ENCODE measurements at places on chromosomes 7 and 10. TPM values are rescaled to one million over a fixed set of nuclear protein-coding genes. Genes with fewer than 3 reads are reported as not detected.

The ZNF503 gene
- 4.7 TPM for total RNA-seq

DNA sequence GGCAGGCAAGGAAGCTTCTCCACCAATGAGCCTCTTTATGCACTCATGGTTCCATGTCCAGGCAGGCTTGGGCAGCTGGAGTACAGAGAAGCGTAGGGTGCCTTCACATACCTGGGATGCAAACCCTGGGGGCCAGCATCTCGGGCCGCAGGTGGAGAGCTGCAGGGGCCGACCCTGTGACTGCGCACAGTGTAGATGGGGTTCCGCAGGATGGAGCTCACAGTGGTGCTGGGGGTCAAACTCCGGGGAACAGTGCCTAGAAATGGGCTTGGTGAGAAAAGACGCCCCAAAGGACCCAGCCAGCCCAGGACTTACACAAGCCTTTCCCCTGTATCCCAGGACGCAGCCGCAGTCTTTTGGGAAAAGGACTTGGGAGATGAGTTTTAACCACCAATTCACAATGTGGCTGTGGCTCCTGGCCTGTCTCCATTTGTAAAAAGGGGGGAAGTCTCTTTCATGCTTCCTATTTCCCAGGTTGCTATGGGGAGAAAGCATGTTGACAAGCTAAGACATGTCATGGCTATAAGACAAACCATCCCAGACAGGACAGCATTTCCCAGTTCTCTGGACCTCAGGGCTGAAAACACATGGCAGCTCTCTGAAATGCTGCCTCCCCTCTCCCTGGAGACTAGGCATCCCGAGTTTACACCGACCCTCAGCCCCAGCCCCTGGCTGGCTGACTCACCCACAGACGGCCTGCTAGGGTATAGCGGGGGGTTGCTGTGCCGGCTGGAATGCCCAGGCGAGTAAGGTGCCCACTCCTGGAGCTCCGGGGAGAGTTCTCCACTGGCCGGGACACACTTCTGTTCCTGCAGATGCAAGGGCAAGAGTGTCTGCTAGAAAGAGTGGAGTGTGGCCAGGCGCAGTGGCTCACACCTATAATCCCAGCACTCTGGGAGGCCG, 107.1 kb downstream of the DLG5 start:
- peak; percentile 82 for ATAC-seq

DNA sequence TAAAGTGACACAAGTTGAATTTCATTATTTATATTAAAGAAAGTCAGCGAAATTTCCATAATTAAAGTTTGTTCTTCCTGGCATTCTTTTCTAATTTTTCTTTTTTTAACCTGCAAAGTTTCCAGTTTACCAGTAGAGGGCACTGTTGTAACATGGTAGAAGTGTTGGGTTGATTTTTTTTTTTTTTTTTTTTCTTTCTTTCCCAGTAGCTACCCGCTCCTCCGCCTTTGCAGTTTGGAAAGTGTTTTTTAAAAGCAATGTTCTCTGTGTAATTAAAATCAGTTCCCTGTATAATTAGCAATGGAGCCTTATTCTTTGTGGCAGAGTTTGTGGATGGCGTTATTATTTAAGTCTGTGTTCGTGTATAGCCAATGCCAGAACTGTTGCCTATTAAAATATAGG, 53.7 kb downstream of the TAF3 start:
- ATAC-seq: no peak

DNA sequence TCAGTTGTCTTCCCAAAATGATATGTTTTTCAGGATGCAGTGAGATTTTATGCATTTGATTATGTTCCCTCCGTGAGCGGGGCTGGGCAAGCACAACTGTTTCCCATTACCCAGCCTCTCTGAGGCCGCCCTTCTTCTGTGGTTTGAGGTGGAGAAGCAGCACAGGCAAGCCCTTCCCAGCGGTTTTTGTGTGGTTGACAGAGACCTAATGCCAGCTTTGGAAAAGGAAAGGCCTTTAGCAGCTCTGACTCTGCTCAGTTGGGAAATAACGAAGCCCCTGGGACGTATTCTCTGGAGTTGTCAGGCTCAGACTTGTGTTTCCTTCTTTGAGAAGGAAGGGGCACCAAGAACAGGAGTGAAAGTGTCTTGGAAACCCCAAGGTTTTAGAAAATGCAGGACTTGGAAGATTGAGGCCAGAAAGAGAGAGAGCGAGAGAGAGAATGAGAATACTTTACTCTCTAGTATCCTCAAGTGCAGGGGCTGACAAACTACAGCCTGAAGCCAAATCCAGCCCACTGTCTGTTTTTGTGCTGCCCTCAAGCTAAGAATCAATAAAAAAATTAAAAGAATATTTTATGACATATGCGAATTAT, 20.6 kb upstream of the PDCD4 start:
- ATAC-seq: peak; percentile 57

DNA sequence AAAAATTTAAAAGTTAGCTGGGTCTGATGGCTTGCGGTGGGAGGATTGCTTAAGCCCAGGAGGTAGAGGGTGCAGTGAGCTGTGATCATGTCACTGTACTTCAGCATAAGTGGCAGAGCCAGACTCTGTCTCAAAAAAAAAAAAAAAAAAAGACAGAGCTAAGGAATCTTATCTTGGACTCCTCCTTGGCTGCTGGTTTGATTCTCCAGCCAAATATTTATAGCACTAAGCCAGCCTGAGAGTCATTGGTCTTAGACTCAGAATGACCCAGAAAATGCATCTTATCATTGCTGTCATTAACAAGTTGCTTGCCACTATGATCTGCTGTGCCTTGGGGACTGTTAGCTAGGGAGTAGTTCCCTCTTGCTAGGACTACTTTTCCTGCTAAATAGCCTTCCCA, 164.7 kb downstream of the GNAT3 start:
- ATAC-seq: peak; percentile 8

- ATAC-seq: no peak
Measured at GRCh38 chr7:1825897-1826741, 156.0 kb downstream of the ELFN1 start.

DNA sequence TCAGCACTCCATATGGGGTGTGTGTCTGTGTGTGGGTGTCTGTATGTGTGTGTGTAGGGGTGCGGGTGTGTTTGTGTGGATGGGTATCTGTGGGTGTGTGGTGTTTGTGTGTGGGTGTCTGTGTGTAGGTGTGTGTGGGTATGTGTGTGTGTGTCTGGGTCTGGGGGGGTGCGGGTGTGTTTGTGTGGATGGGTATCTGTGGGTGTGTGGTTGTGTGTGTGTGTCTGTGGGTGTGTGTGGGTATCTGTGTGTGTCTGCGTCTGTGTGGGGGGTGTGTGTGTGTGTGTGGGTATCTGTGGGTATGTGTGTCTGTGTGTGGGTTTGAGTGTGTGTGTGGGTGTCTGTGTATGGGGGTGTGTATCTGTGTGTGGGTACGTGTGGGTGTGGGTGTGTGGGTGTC, 148.7 kb downstream of the RGS10 start:
- no peak for ATAC-seq

Data from motor neuron (in vitro differentiated cells).